Stimulated activated CD8-positive, alpha-beta memory T cell treated with anti-CD3 and anti-CD28 coated beads, Interleukin-7, amount 100 ng/mL, for 4 hours (primary cell): ENCODE measurements at places on chromosomes 6 and 20.

- no peak for DNase-seq
Observed at GRCh38 chr6:108961985-108962384, 113.8 kb downstream of the ARMC2 start.

GRCh38 chr6:160386869-160387530, 38.8 kb downstream of the SLC22A3 start:
- no peak for DNase-seq

GRCh38 chr6:26232940-26233648, 131.9 kb upstream of the BTN3A2 start:
- DNase-seq: no peak

GRCh38 chr6:45643126-45643525, 265.4 kb upstream of the SUPT3H start:
- no peak for DNase-seq

DNA sequence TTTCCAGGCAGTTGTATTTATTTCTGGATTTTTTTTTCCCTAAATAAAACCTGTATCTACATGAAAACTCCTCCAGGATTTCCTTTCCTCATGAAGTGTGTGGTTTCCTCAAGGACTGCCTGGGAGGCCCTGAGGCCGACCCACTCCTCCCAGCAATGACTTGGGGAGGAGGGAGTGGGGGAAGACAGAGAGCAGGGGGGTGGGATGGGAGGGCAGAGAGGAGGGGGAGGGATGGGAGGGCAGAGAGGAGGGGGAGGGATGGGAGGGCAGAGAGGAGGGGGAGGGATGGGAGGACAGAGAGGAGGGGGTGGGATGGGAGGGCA, 161.8 kb upstream of the AGPAT4 start:
- DNase-seq: no peak

DNA sequence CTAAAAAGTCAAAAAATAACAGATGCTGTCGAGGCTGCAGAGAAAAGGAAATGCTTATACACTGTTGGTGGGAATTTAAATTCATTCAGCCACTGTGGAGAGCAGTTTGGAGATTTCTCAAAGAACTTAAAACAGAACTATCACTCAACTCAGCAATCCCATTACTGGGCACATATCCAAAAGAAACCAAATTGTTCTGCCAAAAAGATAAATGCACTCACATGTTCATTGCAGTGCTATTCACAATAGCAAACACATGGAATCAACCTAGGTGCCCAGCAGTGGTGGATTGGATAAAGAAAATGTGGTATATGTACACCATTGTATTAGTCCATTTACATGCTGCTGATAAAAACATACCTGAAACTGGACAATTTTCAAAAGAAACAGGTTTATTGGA, 116.0 kb upstream of the VGLL2 start:
- no peak for DNase-seq

DNA sequence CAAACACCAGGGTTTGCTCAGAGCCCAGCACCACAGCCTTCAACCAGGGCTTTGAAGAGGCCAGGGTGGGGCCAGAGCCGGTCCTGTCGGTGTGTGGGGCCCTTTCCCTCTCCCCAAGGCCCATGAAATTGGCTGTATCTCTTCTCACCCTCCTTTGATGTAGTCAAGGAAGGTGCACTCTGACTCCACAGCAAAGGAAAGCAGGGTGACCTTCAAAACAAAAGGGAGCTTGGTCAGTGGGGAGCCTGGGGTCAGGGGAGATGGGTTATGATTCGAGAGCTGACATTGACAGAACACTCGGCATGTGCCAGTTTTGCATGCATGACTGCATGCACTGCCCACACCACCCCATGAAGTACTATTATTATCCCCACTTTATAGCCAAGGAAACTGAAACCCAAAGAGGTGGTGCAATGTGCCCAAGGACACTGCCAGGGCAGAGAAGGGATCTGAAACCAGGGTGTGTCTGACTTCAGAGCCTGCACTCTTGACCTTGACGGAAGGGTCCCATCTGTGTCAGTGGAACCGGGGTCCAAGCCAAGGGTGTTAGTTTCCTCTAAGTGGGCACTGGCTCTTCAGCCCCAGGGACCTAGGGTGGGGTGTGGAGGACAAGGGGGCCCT, 55.4 kb downstream of the RAB44 start:
- no peak for DNase-seq

GRCh38 chr6:118401325-118401975, 146.6 kb upstream of the PLN start:
- no peak for DNase-seq

DNA sequence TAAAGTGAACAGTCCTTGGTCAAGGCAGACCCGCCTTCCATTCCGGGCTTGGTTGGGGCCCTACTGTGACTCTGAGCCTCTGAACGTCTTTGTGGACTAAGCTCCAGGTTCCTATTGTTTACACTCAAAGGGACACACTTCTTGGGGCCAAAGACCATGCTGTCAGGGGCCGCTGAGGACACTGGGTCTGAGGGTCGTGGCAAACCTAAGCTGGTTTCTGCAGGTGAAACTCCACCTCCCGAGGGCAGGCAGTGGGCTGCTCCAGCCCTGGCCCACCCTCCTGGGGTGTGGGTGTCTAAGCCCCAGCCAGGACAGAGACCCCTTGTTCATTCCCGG, 43.1 kb downstream of the DSTN start:
- no peak for DNase-seq

DNA sequence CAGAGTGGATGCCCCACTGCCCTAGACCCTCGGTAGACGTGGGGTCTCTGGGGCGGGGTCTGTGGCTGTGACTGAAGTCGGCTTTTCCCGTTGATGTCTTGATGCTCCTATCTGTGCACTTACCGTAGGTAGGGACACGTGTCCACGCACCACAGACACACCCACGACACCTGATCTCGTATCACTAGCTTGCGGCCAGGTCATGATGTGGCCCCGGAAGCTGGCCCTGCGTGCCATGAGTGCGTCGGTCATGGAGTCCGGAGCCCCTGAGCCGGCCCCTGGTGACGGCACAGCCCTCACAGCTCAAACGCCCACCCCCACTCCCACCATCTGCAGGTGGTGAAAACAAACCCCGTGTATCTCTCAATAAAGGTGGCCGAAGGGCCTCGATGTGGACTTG, 33.9 kb upstream of the MRGBP start:
- no peak for DNase-seq

DNA sequence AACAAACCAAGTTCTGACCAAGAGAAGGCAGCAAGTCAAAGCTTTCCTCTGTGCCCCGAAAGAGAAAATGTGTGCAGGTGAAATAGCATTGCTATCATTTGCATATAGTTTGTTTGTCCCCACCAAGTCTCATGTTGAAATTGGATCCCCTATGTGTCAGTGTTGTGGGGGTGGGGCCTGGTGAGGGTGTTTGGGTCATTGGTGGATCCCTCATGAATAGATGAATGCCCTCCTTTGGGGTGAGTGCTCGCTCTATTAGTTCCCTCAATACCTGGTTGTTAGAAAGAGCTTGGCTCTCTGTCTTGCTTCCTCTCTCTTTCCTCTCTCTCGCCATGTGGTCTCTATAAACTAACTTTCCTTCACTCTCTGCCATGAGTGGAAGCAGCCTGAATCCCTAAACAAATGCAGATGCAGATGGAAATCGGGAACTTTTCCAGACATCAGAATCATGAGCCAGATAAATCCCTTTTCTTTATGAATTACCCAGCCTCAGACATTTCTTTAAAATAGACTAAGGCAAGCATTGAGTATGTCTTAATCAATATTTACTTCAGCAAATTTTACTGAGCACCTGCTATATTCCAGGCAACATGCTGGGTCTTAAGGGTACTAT, 43.8 kb upstream of the SYNDIG1 start:
- DNase-seq: no peak

GRCh38 chr6:170451762-170452651, 101.1 kb downstream of the PSMB1 start:
- DNase-seq: no peak

DNA sequence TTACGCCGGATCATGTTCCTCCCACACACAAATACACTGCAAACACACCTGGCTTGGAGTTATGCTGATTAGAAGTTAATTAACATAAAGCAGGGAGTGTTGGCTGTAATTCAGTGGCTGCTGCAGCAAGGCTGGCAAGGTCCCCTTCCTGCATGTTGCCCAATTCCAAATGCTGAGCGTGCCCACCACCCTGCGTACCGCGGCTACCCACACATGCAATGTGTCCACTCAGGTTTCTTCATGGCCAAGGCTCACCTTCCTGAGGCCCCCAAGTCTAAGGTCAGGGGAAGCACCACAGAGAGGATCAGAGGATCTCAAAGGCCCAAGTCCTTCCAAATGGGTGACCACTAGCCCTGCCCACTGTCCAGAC, 11.6 kb upstream of the PRND start:
- no peak for DNase-seq

DNA sequence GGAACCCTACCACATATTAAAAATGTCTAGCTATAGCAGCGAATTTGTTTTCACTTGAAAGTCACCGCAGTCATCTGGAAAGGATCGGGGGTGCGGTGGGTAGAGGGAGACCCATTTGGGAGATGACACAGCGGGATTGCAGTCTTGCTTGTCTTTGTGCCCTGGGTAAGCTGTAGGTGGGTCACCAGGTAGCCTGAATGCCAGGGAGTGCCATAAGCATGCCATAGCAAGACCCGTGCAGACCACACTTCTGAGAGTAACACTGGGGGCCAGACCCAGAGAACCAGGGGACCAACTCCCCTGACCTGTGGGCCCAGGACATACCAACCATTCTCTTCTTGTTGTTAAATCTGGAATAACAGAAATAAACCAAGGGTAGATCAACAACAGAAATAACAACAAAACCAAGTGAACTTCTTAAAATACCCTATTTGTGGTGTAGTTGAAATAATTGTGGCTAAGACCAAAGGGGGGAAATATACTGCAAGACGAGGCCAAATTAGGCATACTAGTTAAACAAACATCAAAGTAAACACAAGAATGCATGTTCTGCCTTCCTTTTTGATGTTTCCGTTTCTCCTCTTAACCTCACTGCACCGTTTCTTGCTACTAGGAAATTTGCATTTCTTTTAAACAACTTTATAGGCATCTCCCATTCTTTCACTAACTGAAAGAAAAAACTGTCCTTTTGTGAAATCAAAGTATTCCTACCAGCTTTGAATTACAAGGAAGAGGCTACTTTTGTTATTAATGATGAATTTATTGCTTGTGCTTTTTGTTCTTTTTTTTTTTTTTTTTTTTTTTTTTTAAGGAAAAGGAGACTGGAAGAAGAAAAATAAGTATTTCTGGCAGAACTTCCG, 128.2 kb downstream of the SASH1 start:
- no peak for DNase-seq

DNA sequence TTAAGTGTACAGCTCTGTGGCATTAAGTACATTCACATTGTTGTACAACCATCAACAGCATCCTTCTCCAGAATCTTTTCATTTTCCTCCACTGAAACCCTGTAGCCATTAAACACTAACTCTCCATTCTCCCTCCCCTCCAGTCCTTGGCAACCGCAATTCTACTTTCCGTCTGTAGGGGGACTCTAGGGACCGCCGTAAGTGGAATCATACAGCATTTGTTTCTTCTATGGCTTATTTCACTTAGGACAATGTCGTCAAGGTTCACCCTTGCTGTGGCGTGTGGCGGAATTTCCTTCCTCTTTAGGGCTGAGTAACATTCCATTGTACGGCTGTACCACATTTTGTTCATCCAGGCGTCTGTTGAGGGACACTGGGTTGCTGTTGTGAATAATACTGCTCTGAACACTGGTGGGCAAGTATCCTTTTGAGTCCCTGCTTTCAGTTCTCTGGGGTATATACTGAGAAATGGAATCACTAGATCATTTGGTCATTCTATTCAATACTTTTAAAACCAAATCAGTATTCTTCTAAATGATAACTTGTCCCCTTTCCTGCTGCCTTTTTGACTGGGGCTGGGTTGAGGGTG, 50.7 kb downstream of the PPP1R3G start:
- DNase-seq: no peak

GRCh38 chr20:61758564-61759200, 307.0 kb downstream of the TAF4 start:
- DNase-seq: no peak

GRCh38 chr6:97262676-97263075, 20.3 kb downstream of the MMS22L start:
- DNase-seq: no peak

DNA sequence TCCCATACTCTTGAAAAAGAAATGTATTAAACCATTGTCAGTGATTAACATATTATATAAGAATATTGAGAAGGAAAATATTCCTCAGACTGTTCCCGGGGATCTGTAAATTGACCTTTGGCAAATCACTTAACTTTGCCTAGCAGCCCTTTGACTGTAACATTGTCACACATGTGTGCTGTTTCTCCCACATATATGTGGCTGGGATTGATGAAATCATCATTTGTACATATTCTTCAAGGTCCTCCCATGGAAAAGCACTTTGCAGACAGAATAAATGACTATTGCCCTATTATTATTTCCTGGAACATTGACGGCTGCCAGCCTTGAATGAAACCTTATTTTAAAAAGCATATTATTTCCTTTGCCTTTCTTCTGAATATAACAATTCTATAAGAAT, 36.4 kb upstream of the TRERF1 start:
- no peak for DNase-seq

DNA sequence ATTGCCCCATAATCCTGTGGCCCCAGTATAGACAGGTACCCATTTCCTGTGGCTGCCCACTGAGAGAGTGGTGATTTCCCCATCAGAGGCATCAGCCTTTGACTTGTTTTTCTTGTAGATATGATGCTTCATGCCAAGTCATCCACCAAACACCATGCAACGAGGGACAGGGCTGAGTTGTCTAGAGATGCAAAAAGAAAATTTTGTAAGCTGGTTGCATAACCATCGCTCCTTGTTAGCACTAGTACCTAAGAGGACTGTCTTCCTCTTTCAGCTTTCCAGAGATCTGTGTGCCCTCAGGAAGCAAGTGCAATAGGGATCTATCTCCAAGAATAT, 166.8 kb downstream of the BCAS1 start:
- no peak for DNase-seq

DNA sequence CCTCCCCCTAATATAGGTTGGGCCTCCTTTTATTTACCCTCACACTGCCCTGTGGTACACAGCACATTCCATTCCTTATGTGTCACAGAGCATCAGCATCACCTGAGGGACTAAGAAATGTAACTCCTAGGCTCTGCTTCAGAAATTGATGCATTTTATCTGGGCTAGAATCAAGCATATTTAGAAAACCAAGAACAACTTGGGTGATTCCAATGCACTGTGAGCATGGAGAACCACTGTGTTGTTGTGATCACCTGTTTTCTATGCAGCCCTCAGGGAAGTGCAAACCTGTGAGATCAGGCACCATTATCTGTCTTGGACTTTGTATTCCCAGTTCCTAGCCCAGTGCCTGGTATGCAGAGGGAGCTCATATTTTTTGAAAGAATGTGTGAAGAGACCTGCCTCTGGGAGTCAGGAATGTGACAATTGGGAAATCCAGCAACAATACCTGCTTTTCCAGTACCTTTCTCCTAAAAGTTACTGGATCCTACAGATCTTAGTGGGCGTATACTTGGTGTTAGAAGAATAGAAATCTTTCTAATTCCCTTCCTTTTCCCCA, 7.0 kb downstream of the KAT14 start:
- DNase-seq: no peak

GRCh38 chr6:13431059-13431656, 56.2 kb downstream of the GFOD1 start:
- no peak for DNase-seq

- DNase-seq: no peak
Observed at GRCh38 chr6:146870760-146871159, 272.0 kb downstream of the ADGB start.
